NCI-H2171 (cell line): ENCODE measurements at places on chromosomes 1 and 21.

- DNase-seq, result no peak
Observed at GRCh38 chr1:32380057-32380456, 14.2 kb downstream of the BSDC1 start.

DNA sequence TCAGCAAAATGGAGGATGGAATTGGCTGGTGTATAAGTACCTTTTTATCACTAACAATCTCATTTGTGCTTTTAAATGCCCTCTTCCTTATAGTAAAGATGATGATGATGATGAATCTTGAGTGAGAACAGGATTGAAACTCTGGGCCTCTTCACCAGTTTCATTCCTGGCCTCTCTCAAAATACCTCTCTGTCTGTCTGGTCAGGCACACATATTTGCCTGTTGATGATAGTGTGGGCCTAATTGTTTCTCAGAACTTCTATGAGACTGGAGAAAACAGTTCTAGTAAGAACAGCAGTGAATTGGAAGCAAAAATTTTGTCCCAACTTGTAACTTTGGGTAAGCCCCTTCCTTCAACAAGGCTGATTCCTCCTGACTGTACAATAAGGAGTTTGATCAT lies 94.4 kb upstream of the RGS4 start:
- DNase-seq, result no peak

DNA sequence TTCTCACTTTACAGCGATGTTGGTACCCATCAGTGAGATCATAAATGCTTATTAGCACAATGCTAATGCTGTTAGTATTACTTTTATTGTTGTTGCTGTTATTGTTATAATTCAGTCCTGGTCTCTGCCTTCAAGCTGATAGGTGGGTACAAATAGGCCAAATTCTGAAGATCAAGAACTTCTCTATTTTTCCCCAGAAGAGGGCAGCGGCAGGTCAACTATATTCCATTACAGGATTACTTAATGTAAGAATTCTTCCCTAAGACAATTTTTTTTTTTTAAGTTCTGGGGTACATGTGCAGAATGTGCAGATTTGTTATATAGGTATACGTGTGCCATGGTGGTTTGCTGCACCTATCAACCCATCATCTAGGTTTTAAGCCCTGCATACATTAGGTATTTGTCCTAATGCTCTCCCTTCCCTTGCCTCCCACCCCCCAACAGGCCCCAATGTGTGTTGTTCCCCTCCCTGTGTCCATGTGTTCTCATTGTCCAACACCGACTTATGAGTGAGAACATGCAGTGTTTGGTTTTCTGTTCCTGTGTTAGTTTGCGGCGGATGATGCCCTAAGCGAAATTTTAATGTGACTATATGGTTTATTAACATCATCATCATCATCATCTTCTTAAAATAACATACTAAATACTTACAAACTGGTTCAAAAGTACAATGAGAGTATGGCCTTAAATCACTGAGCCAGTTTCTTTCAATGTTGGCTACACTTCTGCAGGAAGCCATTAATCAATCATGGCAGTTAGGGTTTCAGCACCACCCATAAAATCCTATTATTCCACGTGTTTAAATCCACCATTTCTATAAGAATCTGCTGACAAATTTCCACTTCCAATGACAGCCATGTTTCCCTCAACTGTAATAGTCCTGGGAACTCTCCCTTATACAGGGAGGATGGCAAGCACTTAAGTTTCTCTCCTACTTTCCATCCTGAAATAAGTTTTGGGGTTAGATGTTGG lies 19.2 kb downstream of the SLC19A2 start:
- no peak for DNase-seq

GRCh38 chr1:76153841-76154205 lies 79.3 kb downstream of the ST6GALNAC3 start:
- no peak for DNase-seq

GRCh38 chr21:36021251-36021837 lies 39.0 kb downstream of the SETD4 start:
- DNase-seq, result no peak

DNA sequence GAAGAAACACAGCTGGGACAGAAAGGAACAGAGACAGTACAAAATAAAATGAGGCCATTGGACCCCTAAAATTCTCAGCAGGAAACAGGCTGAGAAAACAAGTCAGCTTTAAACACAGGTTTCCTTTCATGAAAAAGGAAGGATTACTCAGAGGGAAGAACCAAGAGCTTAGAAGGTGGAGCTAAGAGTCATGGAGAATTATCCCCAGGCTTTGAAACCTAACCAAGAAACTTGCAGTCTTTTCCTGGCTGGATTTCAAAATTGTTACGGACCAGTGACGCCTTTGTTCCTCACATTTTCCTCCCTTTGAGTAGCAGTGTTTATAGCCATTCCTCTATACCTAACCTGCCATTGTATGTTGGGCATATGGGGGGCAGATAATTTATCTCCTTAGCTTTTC lies 8.8 kb downstream of the HMGB4 start:
- DNase-seq, result no peak

DNA sequence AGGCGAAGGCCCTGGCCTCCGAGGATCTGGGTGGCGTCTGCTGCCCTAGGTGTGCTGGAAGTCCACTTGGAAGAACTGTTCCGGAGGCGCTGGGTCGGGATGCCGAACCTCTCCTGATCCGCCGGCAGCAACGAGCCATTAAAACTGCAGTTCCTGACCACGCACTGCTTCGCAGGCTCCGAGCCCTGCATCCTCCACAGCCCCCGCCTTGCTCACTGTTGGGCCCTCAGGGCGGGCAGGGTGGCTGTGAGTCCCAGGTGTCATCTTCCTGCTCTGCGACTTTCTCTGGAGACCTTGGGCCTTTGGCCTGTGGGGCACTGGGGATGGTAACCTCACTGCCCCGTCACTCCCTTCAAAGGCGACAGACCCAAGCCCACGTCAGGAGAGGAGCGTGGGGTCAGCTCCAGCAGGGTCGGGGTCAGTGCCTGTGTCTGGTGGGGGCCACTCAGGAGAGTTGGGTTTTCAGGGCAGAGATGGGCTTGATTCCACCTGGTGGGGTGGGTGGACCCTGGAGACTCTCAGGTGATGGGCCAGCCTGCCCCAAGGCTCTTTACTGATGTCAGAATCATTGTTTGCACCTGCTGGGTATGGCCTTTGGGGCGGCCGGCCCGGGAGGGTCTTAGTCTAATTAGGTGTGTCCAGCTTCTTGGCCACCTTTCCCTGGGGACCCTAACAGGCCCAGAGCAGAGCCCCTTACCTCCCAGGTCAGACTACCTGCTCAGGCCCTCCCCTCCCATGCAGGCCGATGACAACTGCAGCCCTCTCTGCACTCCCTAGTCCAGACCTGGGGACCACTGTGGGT lies 3.1 kb downstream of the PRXL2B start:
- DNase-seq, result no peak
